D341Med (cell line): ENCODE measurements at places on chromosomes 5 and 9.

DNA sequence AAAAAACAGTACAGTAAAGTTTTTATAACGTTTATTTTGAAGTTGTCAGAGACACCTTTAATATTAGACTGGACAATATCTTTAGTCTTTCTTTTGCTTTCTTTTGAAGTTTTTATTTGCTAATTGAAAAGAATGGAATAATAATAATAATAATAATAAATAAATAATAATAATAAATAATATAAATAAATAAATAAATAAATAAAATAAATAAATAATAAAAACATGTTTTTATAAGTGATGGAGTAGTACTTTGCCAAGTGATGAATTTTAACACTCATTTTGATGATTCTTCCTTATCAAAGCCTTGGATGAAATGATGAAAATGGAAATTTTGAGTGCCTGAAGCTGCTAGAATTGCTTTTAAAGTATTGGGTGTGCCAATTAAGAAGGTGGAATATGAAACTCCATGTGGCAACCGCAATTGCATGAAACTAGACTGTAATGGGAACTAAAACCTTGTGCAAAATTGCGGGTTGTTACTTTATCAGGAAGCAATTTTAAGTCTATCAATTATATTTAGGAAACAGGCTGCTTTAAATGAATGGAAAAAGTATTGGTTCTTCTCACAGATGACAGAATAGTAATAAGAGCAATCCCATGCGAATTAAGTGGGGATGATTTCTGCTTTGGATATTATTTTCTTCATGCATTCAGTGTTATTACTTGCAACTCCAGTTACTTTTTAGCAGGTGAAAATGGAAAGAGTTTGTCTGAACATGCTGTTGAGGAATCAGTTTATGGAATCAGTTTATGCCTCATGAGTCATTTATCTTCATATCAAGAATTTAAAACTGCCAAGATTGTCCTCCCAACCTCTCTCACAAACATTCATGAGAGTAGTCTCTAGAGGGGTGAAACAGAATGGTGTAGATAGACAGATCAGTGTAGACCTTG, 4.6 kb downstream of the ANXA1 start:
- DNase-seq, result no peak

DNA sequence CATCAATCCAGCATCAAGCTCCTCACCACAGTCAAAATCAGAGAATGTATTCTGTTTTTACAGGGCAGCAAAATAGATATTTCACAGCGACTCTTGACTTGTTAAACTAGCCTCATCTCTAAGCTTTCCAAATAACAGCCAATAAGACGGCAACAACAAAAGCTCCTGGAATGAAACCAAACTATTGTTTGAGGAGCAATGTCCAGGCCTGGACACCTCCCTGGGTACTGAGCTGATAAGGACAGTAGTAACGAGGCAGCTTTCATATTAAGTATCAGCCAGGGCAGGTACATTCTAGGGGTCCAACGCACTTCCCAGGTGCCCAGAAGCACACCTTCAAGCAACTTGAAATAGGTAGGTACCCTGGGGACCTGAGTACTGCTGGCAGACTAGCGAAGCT, 260.3 kb downstream of the ENC1 start:
- no peak for DNase-seq

- no peak for DNase-seq
These were observed 138.0 kb downstream of the GDNF start for GRCh38 chr5:37701868-37702267.

DNA sequence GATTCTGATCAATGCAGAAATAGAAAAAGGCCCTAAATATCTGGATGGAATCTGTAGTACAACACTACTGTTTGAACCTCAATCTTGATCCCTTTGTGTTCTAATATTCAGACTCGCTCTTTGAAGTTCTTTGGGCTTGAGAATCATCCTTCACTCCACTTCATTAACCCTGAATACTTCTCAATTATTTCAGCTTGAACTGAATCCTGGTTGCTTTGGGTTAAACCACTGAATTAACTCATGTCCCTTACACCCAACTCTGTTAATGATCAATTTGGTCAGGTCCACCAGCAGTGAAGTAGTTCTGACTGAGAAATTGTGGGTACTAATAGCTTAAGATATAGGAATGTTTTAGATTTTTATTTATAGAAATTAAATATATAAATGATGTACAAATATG, 1707.2 kb upstream of the ACO1 start:
- DNase-seq, result no peak

DNA sequence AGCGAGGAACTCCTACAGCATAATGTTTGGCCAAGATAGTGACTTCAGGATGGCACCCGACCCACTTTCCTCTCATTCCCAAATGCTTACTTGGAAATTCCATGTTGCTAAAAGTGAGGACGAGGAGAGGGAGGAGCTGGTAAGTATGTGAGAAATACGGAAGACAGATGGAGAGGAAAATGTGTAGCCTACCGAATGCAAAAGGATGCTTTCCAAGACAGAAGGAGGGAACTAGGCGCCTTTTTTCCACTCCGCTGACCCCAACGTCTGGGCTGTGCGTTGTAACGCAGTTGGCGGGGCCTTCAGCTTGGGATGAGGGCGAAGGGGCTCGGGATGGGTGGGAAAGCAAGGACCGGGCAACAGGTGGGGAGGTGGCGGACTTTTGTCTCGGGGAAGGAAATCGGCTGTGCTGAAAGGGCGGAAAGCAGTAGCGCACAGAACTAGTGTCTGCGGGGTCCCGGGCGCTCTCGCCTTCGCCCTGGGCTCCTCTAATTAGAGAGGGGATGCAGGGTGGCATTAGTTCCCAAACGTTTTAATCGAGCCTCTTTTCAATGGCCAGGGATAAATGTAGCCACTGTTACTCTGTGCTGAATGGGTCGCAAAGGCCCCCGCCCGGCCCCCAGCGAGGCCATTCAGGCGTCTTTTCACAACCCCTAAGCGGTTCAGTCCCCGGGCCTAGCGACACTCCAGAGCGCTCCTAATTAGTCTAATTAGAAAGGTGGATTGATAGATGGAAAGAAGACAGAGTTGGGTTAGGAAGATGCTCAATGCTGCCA, 12.6 kb downstream of the FOXD1 start:
- no peak for DNase-seq

- DNase-seq, result no peak
These were observed 37.8 kb downstream of the HMGCS1 start for GRCh38 chr5:43275391-43275790.

DNA sequence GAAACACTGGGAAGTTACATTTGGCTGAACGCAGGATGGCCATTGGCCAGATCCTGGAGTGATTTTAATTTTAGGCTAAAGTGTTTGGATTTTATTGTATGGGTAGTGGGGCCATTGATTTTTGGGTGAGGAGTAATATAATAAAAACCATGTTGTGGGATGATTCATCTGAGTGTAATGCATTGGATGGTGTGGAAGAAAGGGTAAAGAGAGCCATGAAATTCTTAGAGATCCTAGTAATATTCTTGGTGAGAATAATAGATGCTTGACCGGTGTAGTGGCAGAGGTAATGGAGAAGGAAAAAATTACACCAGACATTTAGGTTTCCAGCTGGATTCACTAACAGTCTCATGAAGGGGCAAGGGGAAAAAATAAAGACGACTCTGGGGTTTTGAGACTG, 158.1 kb downstream of the NPR3 start:
- no peak for DNase-seq

DNA sequence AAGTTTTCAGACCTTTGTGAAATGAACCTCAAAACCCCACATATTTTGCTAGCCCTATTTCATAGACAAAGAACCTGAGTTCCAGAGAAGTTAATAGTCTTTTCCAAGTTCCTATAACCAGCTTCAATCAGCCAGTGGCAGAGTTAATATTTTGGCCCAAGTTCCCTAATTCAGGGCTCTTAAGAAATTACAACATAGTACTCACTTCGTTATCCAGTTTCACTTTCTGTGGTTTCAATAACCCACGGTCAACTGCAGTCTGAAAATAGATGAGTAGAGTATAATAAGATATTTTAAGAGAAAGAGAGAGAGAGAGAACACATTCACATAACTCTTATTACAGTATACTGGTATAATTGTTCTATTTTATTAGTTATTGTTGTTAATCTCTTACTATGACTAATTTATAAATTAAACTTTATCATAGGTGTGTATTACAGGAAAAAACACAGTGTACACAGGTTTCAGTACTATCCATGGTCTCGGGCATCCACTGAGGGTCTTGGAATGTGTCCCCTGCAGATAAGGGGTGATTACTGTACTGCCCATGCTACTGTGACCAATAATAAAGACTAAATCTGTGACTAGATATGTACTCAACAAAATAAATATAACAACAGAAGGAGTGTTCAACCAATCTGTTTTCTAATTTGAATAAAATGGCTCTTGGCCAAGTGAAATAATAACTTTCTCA, 9.3 kb upstream of the MYOT start:
- no peak for DNase-seq

GRCh38 chr5:134590992-134591659, 41.5 kb downstream of the SAR1B start:
- no peak for DNase-seq

GRCh38 chr5:54518146-54518817, 723 bp downstream of the SNX18 start:
- DNase-seq, result peak; percentile 76

- DNase-seq, result no peak
These were observed 43.5 kb upstream of the UBAC1 start for GRCh38 chr9:136004712-136005111.

GRCh38 chr9:21873540-21874221, 71.2 kb downstream of the MTAP start:
- no peak for DNase-seq

DNA sequence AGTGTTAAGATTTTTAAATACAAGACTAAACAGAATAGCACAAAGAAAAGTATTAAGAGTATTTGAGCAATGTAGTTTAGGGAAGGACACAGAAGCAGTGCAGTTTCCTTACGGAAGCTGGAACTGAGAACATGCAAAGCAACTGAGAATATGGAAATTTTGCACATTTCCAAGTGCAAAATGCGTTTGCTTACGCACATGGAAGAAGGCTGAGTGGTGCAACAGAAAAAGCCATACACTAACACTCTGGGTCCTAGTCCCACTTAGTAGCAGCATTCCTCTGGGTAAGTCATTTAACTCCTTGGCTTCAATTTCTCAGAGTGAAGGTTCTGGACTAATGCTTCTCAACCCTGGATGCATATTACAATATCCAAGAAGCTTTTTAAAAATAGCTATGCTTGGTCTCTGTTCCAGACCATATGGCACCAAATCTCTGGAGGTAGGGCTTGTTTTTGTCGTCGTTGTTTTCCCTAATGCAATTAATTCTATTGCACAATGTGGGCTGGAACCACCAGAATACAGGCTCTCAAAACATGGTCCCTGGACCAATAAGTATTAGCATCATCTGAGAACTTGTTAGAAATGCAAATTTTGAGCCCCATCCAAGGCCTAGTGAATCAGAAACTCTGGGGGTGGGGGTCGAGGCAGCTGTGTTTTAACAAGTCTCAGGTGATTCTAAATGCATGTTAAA, 65.2 kb upstream of the DEPDC1B start:
- DNase-seq, result no peak

GRCh38 chr9:133463864-133464615, 4.3 kb downstream of the CACFD1 start:
- no peak for DNase-seq

- DNase-seq, result peak; percentile 35
These were observed 37.0 kb downstream of the DPYSL3 start for GRCh38 chr5:147472664-147473475.
